ENCODE measurements at places on chromosomes 4 and X.

DNA sequence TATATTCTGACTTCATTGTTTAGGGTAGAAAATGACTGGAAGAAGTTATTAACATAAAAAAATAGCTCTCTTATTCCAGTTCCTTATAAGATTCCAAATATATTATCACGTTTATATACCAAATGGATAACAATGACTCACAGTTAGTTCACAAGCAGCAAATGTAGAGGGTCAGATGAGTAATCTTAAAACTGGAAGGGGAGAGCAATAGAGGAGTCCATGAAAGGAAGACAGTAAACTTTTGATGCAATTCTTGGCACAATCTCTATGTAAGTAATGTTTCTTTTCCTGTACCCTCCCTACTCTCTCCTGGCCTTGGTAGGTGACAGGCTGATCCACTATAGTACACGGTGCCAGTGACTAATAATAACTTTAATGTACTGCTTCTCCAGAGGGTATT is 259.0 kb upstream of the TRPC5 start:
- DNase-seq = no peak

DNA sequence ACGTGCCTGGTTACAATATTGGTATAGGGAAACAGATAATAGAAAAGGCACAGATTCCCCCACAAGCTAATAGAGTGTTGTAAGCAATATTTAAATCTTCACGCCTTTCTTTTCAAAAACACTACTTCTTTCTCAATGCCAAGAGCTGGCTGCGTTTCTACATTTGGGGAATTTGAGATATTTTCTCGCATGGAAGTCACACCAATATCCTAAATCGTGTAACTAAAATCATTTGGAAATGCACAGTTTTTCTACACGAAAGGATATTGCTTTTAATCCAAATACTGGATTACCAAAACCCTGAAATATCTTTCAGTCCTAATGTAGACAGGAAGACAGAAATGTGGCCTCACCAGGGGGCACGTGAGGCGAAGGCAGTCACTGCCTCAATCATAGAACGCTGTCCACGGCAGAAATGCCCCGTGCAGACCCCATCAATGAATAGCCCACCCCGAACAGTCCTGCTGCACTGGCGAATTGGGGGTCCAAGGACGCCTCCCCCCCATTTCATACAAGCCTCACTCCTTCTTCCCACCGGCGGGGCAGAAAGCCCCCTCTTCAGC is 106.6 kb downstream of the NSUN7 start:
- no peak for DNase-seq

GRCh38 chr4:18536428-18536827 is 514.9 kb upstream of the LCORL start:
- no peak for DNase-seq

DNA sequence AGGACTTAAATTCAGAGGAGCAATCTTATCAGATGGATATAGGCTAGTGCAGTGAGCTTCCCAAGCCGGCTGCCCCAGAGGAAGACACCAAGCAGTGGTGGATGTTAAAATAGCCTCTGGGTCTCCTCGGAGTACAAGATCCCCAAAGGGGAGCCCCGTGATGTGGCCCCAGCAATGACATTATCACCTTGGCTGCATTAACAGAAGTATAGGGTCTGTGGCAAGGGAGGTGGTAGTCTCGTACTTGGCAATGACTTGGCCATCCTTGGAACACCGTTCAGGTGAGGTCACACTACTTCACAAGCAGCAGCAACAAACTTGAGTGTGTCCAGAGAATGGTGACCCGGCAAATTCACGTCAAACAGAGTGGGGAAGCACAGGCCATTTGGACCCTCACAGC is 67.8 kb downstream of the PSAPL1 start:
- DNase-seq = no peak

GRCh38 chrX:123188081-123188480 is 4.0 kb downstream of the GRIA3 start:
- DNase-seq = no peak

- no peak for DNase-seq
These were observed 842.1 kb upstream of the HTR2C start for GRCh38 chrX:113741744-113742143.

DNA sequence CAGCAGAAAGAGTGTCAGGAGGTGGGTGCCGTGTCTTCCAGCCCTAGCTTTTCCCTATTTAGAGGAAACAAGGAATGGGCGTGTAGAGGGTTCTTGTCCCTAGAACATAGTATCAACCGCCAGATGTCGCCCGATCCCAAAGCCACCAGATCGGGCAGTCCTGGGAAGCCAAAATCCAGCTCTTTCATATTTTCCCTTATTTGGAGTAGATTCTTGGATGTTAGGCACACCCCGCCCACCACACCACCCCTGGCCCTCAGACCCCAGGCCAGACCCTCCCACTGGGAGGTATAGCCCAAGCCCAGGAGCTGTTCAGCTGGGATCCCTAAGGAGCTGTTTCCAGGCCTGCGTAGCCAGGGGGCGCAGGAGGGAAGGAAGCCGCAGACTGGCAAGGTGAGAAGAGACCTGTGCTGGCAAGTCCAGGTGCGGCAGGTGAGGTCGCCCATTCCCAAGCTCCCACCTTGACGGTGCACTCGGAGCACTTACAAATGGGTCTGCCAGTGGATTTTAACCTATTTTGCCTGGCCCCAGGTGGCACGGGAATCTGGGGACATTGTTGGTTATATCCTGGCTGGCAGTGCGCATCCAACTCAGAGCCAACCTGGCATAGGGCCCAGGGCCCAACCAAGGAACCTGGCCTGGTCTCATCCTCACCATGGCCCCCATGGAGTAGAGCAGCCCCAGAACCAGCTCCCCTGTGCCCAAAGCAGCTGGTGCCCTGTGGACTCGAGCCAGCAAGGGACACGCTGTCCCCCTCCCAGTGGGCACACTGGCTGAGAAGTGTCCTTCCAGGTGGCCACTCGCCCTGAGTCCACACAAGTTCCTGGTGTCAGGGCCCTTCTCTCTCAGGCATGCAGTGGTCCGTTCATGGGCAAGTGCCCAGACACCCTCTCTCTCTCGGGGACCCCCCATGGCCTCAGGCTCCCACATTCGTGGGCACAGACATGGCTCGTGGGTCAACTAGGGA is 811 bp downstream of the FLNA start:
- DNase-seq = no peak

DNA sequence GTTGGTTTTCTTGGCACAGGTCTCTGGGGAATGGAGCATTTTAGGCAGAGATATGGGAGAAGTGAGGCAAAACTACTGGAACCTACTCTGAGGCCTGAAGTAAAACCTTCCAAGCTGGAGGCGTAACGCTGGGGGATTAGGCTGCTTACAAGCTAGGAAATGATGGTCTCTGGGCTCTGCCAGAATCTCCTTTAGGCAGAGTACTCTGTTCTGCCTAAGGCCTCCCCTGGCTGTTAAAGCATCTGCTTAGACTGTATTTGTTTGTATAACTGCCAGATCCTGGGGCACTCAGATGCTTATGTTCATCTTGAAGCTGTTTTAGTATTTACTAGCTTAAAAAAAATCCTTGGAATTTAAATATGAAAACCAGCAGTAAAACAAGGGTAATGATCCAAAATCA is 822.2 kb downstream of the RPA4 start:
- no peak for DNase-seq

DNA sequence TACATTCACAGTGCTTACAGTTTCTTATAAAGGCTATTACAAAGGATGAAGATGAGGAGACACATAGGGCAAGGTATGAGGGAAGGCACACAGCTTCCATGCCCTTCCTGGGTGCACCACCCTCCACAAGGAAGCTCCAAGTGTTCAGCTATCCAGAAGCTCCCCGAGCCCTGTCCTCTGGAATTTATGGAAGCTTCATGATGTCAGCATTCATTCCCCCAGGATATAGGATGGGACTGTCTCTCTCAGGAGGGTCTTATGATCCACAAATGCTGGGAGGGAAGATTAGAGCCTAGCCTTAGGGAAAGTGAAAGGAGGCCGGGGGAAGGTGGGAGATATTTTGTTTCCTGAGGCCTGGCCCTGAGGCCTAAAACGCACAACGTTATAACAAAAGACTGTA is 236.0 kb downstream of the ANK2 start:
- DNase-seq = no peak

DNA sequence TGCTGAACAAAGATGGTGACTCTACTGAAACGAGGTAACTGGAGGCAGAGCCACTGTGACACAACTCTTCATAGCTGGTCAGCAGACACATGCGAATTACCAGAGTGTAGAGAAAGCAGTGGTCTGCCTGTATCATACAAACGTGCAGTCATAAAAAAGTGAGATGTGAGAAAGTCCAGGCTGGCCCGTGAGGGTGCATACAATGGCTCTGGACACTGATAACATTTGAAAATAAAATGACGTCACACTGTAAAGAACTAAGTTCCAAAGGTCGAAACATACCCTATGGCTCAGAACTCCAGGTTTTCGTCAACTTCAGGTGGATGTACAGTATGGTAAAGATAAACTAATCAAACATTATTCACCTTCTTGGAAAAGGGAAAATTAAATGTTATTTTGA is 95.7 kb downstream of the SHISA3 start:
- no peak for DNase-seq

DNA sequence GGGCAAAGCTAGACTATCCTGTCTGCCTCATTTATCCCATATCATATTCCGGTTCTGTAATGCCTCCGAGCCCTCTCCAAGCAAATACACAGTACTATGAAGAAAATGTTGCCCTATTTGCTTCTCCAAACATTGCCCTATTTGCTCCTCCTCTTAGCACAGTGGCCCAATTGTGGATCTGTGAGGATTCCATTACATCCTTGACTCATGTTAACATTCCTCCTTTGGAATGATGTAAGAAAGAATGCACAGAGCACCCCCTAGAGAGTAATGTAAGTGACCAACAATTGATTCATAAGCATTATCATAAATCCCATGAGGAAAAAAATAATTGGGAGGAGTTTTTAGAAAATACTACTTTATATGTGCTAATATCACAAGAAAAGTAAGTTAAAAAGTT is 11.3 kb upstream of the BTC start:
- no peak for DNase-seq

GRCh38 chr4:153371701-153372234 is 27.3 kb downstream of the MND1 start:
- DNase-seq = no peak

GRCh38 chr4:17124767-17125166 is 226.3 kb upstream of the LDB2 start:
- DNase-seq = no peak

- no peak for DNase-seq
These were observed 134.0 kb downstream of the ANXA5 start for GRCh38 chr4:121562811-121563210.

DNA sequence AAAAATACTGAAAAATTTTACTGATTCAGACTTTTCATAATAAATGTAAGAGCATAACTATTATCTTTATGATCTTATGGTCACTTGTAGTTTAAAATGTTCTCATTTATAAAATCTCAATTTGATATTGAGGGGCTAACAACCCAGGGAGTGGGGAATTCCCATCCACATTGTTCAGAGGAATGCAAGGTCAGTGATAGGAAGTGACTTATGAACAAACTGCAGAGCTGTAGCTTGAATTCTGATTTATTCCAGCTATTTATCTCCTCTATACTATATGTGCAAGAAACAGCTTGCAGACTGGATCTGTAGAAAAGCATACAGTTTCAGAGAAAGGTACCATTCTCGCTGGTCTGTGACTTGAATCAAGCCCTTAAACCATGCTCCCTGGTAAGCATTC is 61.6 kb downstream of the SEC24D start:
- no peak for DNase-seq

- no peak for DNase-seq
These were observed 5.4 kb downstream of the SCARB2 start for GRCh38 chr4:76208005-76208765.

GRCh38 chrX:6120329-6120728 is 108.3 kb downstream of the NLGN4X start:
- DNase-seq = no peak

GRCh38 chrX:134990801-134991481 is at the start of gene SMIM10:
Gene SMIM10 (plus strand): TSS chrX:134990991. CDS start chrX:134991096, 105 bp downstream.
- peak; percentile 9 for DNase-seq

GRCh38 chr4:36316607-36317006 is 35.2 kb downstream of the DTHD1 start:
- no peak for DNase-seq

DNA sequence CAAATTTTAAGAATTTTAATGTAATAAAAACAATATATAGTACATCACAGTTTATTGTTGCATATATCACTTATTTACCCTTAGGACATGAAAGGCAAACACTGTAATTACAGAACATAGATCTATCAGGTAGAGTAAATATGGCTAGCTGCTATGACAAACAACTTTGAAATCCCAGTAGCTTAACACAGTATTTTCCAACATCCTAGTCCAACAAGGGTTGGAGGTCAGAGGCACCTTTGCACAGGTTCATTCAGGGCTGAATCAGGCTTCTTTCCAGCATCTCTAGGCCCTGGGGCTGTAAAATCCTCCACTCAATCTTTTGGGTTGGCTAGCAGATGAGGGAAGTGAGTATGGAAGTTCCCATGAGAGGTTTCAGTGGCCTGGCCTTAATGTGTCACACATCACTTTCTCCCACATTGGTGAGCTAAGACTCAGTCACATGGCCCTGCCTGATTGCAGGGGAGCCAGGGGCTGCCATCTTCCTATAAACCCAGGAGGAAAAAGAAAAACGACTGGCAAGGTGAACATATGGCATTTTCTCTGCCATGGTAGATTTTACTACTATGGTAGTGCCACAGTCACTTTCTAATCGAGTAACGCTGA is 32.9 kb downstream of the HERC6 start:
- no peak for DNase-seq

- DNase-seq = peak; percentile 59
These were observed 68.0 kb downstream of the NOCT start for GRCh38 chr4:139083607-139083955.

- no peak for DNase-seq
These were observed 169.4 kb downstream of the SLIT2 start for GRCh38 chr4:20420916-20421602.

- DNase-seq = no peak
These were observed 4.4 kb downstream of the WDFY3 start for GRCh38 chr4:84962102-84962501.

DNA sequence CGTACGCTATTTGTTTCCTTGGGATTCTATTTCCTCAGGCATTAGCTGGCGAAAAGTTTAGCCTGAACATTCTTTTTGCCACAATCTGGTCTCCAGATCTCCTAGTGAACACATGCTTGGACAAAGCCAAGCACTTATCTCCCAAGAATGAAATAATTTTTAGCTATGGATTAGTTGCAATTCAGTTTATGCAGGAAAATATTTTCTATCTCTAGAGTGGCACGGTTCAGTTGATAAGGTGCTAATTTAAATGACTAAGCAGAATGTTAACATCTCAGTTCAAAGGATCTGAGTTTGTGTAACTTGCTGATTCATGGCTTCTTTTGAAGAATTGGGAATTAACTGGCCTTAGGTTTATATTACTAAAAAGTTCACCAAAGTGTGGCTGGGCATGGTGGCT is 58.1 kb upstream of the JADE1 start:
- DNase-seq = no peak

- DNase-seq = no peak
These were observed 264.6 kb upstream of the CLNK start for GRCh38 chr4:10949039-10949733.

- DNase-seq = no peak
These were observed 1.1 kb downstream of the RAB39B start for GRCh38 chrX:155262970-155263754.

DNA sequence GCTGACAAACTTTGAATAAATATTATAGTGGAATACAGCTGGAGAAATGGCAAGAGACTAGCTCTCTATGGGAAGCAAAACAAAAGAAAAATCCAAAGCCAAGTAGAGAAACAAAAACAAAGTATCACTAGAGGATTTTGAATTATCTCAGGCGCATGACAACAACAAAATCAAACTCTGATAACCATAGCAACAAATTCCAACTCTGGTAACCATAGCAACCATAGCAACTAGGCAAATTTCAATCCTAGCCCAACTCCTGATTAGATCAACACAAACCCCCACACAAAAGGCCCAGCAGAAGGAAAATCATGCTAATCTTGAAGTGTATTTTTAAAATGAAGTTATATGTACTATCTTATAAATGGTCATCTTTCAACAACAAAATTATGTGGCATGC is 98.4 kb upstream of the MAGEE2 start:
- DNase-seq = no peak

All from activated T-helper 2 cell treated with anti-CD3 and anti-CD28 coated beads, Interferon-gamma antibody, Interleukin-2, Interleukin-4, amounts not matched to agents 10 μg/mL and 5 μg/mL and 100 μg/mL, durations not matched to agents 14 hours and 24 hours and 36 hours (primary cell).